ENCODE measurements at places on chromosomes 2 and 18. TPM values are rescaled to one million over a fixed set of nuclear protein-coding genes. Genes with fewer than 3 reads are reported as not detected.

GRCh38 chr2:107340955-107341354 lies 455.0 kb upstream of the ST6GAL2 start:
- no peak for DNase-seq

DNA sequence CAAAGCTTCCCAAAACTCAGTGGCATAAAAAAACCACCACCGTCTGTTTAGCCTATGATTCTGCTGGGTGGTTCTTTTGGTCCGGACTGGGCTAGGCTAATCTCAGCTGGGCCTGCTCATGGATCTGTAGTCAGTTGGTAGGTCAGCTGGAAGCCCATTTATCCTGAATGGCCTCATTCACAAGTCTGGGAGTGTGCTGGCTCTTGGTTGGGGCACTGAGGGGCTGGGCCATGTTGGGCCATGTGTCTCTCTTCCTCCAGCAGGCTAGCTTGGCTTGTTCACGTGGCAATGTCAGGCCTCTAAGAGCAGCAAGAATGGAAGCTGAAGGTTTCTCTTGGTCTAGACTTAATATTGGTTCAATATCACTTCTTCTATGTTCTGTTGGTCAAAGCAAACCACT lies 95.7 kb upstream of the HS6ST1 start:
- DNase-seq: no peak

GRCh38 chr2:55500025-55500424 lies 19.5 kb upstream of the CFAP36 start:
- no peak for DNase-seq

DNA sequence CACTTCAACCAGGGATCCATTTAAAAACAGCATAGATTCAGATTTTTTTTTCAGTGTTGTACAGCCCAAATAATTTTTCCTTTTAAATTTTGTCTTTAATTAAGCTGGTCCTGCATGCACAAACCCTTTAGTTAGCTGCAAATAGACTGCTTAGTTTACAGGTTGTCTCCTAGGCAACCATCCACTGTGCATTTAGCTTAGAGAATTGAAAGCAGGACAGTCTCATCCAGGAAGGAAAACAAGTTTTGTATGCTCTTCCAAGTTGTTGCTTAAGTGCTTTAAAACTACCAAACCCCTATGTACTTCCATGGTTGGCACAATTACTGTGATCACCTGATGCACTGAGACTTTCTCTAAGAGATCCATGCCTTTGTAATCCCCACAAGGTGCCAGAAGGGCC lies at the start of gene MAP3K19:
TSS of gene MAP3K19 (minus strand) at position 148 of the 400 bp plus-strand sequence. CDS start 22,800 bp downstream, outside the sequence.
- peak; percentile 47 for DNase-seq

GRCh38 chr18:60555625-60556024 lies 183.1 kb upstream of the MC4R start:
- DNase-seq: no peak

DNA sequence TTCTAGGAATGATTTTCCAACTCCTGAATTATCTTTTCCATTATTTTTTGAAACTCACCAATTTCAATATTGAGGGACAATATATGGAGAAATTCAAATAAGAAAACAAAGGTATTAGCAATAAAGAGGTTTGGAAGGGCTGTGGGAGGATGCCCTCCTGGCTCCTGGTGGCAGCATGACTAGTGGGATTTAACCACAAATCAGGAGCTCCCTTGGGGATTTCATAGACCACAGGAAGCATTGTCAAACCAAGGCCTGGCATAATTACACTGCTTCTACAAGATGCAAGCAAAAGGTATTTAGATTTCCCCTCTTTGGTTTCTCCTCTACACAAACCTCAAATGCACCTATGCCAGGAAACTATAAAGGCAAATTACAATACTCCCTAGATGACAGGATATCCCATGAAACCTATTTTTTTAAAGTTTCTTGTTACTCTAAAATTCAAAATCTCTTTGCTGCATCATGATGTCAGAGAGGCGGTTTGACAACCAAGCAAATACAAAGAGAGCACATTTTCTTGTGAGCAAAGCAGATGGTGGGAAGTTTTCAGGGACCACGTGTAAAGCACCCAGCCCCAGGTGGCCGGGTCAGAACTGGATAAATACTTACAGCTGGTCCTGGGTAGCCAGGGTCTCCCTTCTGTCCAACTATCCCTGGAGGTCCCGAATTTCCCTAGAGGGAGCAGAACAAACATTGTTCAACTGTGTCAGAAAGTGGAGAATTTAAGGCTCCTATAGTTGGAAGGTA lies 67.9 kb downstream of the COL6A3 start:
- DNase-seq: no peak

DNA sequence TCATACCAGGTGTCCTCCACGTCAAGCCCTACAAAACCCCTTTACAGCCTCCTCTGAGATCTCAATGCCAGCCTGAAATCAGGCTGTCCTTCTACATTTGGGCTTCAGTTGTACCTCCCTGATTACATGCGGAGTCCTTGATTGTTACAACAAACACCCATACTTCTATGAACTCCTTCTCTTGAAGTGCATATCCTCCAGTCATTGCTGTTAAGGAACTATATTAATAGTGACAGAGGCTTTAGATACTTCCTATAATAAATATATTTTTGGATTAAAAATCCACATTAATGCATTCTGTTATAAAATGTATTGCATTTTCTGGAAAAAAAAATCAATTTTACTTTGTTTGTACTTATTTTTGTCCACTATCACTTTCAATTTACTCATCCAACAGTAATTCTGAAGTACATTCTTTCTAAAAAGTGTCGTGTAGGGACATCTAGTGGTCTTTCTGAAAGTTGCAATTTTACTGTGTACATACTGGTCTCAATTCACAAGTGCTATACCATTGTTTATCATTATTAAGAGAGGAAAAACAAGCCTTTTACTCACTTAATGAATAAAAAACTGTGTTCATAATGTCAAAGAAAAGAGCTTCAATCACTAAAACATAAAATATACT lies 316.4 kb downstream of the DSEL start:
- DNase-seq: peak; percentile 90

- DNase-seq: no peak
Observed at GRCh38 chr2:4246364-4247131, 543.2 kb downstream of the DCDC2C start.

DNA sequence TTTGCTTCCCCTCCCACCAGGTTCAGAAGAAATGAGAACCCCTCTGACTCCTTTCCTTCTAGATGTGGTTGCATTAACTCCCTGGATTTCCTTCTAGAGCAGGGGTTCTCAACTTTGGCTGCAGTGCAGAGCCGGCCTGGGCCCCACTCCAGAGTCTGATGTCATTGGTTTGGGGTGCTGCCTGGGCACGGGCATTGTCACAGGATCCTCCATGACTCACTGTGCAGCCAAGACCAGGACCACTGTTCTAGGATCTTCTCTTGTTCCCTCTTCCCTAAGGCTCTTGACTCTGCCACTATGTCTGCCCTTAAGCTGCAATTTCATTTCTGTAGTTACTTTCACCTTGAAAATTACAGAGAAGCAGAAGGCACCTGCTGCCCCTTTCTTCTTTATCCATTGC lies 31.8 kb downstream of the TBC1D8 start:
- no peak for DNase-seq

GRCh38 chr2:212766921-212767320 lies 228.3 kb upstream of the ERBB4 start:
- no peak for DNase-seq

- DNase-seq: peak; percentile 42
Observed at GRCh38 chr2:66283787-66284186, 151.1 kb upstream of the MEIS1 start.

- DNase-seq: no peak
Observed at GRCh38 chr2:2827761-2828221, 496.7 kb upstream of the MYT1L start.

DNA sequence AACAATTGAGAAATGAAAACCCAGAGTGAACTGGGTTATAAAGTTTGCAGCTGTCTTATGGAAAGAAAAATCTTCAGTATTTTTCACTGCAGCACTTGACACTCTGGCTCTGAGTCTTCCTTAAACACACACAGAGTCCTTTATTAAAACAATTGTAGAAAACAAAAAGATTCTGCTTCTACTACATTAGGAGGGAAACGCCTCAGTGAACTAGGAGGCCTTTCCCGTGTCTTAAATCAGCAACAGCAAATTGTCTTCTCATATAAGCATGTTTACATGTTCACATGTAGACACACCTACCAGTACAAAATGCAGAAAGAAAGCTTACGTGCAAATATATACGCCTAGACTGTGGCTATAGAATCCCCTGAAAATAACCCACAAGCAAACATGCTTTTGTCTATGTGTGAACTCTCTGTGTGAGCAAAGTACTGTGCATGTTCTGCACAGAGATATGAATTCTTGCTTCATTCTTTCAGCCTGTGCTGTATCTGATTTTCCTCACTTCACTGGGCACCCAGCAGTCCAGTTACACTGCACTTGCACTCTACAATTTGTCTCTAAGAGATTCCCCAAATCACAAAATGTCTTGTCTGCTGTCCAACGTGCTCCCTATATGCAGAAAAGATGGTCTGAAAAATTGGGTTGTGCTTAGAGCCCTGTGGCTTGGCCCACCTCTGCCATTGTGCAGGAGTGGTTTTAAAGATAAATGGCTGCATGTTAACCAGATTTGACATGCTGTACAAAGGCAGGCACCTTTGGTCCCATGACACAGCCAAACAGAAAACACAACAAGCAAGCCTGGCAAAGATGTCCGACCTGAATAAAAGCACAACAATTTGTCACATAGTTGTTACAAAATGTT lies 24.5 kb downstream of the ZEB2 start:
- DNase-seq: no peak

DNA sequence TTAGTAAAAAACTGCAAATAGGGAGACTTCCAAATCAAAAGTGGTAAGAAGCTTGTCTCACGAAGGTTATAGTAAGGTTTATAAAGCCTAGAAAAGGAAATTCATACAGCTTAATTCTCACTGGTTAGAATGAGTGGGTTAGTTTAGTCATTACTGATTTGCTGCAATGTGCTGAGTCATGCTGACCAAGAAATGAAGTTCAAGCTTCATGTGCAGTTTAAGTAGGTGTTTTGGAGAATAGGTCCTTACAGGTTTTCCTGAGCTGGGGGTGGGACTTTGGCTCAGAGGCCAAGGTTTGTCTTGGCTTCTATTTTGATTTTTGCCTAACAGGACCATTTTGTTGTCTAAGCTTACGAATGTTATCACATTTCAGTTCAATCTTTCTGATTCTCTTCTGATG lies 15.1 kb downstream of the CLIP4 start:
- no peak for DNase-seq

DNA sequence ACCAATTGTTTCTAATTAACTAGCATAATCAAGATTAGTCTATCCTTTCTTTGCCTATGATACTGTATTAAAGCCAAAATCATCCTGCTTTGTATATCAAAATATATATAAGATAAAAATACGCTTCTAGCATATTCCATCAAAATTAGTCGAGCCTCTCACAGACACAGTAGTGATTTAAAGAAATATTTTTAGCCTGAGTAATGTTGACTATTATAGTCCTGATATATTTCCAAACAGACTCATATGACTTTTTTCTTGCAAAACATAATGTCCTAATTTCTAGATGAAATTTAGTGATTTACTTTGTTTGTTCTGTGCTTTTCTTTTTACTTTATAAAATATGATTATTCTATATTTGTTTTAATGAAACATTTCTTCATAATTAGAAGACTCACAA lies 30.9 kb downstream of the FAP start:
- no peak for DNase-seq

GRCh38 chr2:132430895-132431294 lies 14.3 kb downstream of the GPR39 start:
- DNase-seq: no peak

DNA sequence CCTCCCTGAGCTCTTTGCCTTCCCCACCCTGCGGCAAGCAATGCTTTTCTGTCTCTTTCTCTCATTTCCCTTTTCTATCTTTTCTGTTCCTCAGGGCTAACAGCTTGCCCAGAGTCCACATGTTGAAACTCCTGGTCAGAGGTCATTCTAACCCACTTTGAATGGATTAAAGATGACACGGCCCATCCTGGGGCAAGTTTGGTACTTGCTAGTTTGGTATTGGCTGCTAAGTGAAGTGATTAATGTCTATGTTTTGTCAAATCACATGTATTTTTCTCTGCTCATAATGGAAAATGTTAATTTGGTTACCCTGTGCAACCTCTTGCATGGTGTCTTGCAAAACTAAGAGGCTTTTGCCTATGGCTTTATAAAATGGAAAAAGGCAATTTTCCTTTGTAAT lies 960.2 kb downstream of the CNTNAP5 start:
- DNase-seq: no peak

DNA sequence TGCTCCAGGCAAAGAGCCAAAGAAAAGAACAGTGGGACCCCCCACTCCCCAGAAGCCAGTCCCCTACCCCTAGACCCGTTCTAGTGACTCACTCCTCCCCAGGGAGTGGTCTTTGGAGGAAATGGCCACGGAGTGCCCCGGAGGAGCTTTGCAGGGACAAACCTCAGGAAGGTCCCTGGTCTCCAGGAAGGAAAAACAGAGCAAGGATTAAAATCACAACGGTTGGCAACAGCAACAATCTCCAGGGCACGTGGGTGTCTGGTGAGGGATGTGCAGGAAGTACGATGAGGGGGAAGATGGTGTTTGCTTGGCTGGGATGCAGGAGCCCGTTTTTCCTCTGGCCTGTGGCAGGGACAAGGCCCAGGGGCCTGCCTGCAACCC lies 135.0 kb downstream of the SMAD2 start:
- DNase-seq: no peak

- peak; percentile 20 for DNase-seq
Observed at GRCh38 chr2:96204836-96205624, 3.6 kb downstream of the STARD7 start.

GRCh38 chr2:200862532-200863000 lies 1.9 kb downstream of the CLK1 start:
- DNase-seq: peak; percentile 82

DNA sequence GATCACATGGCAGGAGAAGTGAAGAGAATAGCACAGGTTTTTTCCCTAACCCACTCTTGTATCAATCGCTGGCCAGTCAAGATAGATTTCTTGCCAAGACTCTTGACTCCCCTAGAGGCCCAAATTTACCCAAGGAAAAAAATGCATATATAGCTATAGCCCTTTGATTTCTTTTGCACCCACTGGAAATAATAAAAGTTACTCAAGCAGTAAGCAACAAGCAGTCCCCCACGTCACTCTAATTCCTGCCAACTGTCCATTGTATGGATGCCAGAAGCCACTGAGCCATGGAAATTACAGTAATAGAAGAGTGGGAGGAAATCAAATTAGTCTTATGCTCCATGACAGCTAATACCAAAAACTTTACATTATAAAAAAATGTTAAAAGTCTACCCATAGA lies 125.3 kb upstream of the SLC39A10 start:
- no peak for DNase-seq

- DNase-seq: peak; percentile 57
Observed at GRCh38 chr2:16665748-16666448, at the start of gene CYRIA. Gene CYRIA (minus strand): TSS chr2:16665834. CDS start chr2:16588119, 77,715 bp downstream.

- DNase-seq: no peak
Observed at GRCh38 chr2:149732001-149732685, 144.6 kb upstream of the MMADHC start.

- no peak for DNase-seq
Observed at GRCh38 chr2:163657281-163657656, 78.5 kb downstream of the FIGN start.

- peak; percentile 90 for DNase-seq
Observed at GRCh38 chr2:80288576-80288975, 16.0 kb downstream of the LRRTM1 start.

GRCh38 chr2:71223767-71224333 lies 3.1 kb downstream of the PAIP2B start:
- peak; percentile 65 for DNase-seq

- no peak for DNase-seq
Observed at GRCh38 chr18:52963481-52963880, 623.5 kb downstream of the DCC start.

The FOXD4L1 gene
- polyA plus RNA-seq: not detected

The RPL37A gene
- 6,566 TPM for polyA plus RNA-seq

The UGT1A4 gene
- not detected for polyA plus RNA-seq

The CLEC4F gene
- polyA plus RNA-seq: not detected

The CDKL4 gene
- polyA plus RNA-seq: not detected

The MROH2A gene
- not detected for polyA plus RNA-seq

The MC4R gene
- polyA plus RNA-seq: not detected

The PRSS56 gene
- not detected for polyA plus RNA-seq
